ENCODE measurements at places on chromosomes 16 and 17. TPM values are rescaled to one million over a fixed set of nuclear protein-coding genes. Genes with fewer than 3 reads are reported as not detected.

Gene JMJD8
- total RNA-seq, result 70.1 TPM

Gene ABCC12
- total RNA-seq, result not detected

Gene MYH1
- not detected for total RNA-seq

Gene DNAH17
- total RNA-seq, result 6.2 TPM

DNA sequence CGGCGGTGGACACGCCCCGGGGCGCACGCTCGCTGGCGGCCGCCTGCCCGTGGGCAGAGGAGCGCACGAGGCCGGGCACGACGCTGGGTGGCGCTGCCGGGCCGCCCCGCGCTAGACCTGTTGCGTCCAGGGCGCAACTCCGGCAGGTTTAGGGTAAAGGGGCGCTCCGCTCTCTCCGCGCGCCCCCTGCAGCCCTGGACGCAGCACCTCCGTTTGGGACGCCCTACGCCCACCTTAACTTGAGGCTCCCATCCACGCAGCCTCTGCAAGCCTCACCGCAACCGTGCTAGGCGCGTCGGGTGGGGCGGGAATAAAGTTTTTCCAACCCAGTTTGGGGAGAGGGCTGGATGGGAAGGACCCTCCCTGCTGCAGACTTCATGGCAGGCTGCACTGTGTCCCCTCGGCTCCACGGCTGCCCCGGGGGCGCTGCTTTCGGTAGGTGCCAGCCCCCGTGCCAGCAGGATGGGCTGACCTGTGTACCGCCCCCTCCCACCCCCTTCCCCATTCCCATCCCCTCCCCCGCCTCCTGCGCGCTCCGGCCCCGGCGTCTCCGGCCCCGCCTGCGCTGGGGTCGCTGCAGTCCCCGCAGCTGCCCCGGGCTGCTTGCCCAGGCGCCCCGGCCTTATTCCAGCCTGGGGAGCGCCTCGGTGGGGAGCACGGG lies at the start of gene SYT17:
SYT17 (plus strand) TSS at position 531 of the 661 bp plus-strand sequence. CDS start 407 bp downstream, outside the sequence.
- DNase-seq, result no peak

DNA sequence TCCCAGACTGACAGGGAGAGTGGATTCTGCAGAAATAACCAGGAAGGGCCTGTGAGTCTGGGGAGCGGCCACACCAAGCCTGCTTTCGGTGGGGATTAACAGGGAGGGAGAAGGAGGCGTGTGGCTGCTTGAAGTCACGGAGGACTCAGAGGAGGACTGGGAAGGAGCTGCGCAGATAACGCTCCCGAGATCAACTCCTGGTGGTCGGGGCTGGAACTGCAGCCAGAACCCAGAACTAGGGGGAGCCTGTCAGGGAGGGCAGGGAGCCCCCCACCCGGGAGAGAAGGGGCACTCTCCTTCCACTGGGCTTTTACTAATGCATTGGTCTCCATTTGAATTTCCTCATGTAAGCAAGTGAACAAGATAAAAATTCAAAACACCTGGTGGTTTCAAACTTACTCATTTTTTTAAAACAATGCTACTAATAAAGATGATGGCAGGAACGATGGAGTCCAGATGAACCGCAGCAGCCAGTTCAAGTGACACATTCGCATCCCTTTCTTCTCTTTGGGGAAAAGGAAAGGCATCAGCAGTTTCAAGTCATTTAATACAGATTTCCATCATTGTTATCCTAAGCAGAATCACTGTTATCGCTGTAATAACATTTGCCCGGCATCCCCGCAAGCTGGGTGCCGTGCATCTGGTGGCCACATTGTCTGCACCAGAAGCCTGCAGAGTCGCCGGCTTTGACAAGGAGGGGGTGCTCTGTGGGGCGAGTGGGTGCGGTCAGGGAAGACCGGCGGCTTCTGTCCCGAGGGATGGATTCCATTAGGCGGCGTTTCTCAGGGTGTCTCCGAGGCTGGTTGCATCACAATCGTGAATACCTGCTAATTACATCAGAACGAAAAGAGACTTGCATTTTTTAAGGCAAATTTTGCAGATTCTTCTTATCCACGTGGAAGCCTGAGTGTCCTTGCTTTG lies 183.0 kb downstream of the FOXL1 start:
- no peak for DNase-seq

DNA sequence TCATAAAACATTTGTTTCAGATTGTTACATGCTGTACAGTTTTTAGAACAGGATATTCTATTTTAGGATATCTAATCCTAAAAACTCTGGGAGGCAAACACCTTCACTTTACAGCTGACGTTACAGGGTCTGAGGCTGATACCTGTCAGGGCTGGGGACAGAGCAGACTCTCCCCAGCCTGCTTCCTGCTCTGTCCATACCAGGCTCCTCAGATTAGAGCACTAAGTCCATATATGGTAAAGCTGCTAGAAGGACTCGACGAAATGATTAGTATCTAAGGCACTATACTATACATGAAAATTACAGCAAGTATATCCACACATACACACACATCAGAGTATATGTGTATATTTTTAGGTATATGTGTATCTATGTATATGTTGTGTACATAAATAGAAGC lies 125.2 kb downstream of the ZFHX3 start:
- DNase-seq, result no peak

GRCh38 chr16:9033125-9033830 lies 58.2 kb upstream of the HAPSTR1 start:
- no peak for DNase-seq
